ENCODE measurements at places on chromosomes 13 and 19. TPM values are rescaled to one million over a fixed set of nuclear protein-coding genes. Genes with fewer than 3 reads are reported as not detected.

DNA sequence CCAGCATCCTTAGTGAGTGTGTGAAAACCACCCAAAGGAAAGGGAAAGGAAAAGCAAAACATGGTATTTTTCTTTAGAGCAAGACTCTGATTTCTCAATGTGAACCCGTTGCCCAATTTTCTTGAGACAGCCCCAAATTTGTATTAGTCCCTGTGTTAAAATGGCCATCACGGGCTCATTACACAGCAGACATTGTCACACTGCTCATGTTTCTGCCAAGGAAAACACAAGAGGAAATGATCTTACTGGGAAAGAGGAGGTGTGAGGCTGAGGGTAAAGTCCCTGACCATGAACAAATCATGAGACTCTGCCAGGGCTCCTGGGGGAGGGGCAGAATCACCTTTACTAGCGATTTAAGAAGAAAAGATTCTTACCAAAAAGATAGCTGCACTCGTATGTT, 54.4 kb downstream of the FAM124A start:
- DNase-seq, result no peak

DNA sequence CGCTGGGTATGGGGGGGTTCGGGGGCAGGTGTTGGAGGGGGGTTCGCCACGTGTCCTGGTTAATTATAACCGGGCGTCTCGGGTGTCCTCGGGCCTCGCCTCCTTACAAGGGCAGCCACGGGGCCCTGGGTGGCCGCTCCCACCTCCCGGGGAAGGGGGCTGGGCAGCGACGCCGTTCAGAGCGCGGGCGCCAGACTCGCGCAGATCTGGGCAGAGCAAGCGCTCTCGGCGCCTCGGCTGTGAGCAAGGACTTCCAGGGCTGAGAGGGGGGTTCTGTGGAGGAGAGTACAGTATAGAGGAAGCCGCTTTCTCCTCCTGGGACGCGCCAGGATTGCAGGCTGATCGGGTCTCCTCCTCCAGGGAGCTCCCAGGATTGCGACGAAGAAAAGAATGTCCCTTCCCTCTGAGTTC, 1.0 kb upstream of the CKM start:
- DNase-seq, result peak; percentile 92

DNA sequence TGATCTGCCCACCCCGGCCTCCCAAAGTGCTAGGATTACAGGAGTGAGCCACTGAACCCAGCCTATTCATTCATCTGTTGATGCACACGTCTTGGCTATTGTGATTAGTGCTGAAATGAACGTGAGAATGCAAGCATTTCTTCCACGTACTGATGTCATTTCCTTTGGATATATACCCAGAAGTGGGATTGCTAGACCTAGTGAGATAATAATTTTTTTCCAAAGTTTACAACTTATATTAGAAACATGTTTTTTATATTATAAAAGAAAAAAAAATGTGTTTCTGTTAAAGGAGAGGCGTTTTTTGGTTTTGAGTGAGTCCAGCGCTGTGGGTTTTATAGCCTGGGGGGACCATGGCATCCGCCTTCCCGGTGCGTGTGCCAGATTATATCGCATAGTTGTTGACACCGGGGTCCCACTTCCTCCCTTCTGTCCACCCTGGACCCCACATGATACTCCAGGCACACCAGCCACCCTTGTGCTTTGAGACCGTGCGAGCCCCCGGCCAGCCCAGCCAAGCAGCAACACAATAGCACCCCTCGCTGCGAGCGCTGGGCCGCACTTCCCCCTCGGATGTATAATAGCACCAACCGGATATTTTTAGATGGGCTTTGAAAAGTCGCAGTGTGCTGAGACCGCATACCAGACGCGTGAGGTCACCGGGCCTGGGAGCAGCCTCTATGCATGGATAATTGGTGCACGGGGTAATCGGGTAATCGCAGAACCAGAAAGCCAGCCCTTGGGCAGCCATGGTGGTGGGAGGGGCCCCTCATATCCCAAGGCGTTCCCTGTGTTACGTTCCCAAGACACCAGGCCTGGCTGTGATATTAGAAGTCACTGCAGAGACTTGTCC, 59.6 kb downstream of the MYO9B start:
- peak; percentile 97 for DNase-seq

- peak; percentile 72 for DNase-seq
Measured at GRCh38 chr19:51784922-51785690, 9.9 kb upstream of the FPR3 start.

DNA sequence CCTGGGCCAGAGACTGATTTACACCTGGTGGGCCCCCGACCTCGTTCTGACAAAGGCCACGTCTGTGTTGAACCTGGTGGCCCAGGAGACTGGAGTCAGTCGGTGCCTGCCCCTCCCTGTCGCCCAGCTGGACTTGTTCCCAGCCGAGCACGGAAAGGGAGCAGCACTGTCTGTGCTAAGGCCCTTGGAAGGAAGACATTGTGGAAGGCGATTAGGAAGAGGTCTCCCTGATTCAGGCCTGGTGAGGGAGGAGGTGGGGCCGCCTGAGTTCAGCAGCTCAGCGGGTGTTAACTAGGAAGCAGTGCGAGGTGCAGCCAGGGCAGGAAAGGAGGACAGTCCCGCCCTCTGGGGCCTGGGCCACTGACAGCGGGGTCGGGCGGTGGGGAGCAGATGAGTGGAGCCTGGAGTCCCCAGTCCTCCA, 64.7 kb downstream of the GPR12 start:
- DNase-seq, result peak; percentile 53

- no peak for DNase-seq
Measured at GRCh38 chr19:4023600-4024398, 16.3 kb downstream of the PIAS4 start.

- peak; percentile 90 for DNase-seq
Measured at GRCh38 chr19:16371540-16371986, 46.9 kb downstream of the KLF2 start.

DNA sequence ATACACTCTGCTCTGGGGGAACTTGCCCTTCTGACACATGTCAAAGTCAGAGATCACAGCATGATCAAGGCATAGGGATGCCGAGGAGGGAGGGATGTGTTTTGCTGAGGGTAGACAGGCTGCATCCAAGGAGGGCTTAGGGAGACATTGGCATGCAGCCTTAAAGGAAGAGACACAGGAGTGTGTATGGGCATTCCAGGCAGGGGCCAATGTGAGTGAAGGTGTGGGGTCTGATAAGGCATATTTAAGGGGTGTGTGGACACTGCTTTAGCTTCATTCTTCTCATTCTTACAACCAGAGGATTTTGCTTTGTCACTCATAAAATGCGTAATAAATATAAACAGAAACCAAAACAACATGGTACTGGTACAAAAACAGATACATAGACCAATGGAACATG, 193.4 kb downstream of the RGCC start:
- no peak for DNase-seq

DNA sequence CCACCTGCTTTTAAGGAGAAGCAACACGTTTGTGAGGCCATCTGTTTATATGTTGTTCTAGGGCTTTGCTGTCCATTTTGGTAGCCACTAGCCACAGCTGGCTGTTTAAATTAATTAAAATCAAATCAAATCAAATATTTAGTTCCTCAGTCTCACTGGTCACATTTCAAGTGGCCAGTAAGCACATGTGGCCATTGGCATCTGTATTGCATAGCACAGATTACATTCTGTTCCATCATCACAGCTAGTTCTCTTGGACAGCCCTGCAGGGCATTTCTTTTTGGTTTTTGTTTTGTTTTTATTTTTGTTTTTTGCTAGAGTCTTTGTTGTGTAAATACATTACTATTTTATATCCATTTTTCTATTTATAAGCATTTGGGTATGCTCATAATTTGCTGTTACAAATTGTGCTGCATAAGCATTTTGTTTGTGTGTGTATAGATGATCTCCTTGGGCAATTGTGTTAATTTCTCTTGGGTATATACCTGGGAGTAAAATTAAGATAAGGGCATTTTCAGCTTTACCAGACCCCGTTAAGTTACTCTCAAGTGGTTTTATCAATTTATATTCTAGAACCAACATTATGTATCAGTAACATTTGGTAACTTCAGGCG, 31.3 kb downstream of the SAE1 start:
- DNase-seq, result no peak

- DNase-seq, result peak; percentile 91
Measured at GRCh38 chr19:12913011-12913561, 6.0 kb downstream of the SYCE2 start.

GRCh38 chr13:85755123-85755522, 44.1 kb downstream of the SLITRK6 start:
- DNase-seq, result no peak

GRCh38 chr13:95181586-95181985, 119.7 kb downstream of the ABCC4 start:
- DNase-seq, result no peak

DNA sequence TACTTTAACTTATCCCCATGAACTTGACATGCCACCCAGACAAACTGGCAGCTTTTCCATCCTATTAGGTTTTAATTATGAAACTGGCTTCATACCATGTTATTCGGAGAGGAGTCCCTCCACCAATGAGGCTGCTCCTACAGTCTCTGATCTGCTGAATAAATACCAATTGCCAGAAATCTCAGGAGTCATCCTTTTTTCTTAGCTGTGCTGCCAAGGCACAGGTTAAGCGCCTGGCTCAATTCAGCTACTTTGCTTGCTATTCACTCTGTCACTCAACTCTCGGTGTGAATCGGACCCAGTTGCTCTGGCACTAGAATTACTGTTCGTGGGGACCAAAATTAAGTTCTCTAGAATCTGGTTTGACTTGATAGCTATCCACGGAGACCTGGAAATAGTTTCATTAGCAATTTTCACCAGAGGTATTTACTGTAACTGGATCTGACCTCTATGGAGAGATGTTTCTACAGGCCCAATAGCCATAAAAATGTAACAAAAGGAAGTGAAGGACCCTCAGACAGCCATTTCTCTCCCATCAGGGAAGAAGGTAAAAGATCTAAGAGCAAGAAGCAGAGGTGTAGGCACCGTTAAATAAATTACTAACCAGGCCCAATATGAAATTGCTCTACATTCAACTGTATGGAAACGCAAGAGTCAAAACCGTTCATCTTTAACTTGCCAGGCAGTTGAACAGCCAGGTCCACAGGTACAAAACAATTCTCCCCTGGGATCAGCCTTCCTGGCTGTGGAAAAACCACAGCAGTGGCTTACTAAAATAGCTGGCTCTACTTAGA, 5.4 kb downstream of the ZC3H4 start:
- no peak for DNase-seq

DNA sequence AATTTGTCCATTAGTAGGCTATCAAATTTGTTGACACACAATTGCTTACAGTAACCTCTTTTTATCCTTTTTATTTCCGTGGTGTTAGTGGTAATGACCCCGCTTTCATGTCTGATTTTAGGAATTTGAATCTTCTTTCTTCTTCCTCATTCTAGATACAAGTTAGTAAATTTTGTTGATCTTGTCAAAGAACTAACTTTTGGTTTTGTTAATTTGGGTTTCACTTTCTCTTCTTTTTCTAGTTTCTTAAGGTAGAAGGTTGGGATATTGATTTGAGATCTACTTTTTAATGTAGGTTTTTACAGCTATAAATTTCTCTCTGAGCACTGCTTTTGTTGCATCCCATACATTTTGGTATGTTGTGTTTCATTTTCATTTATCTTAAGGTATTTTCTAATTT, 53.3 kb upstream of the SLC7A1 start:
- no peak for DNase-seq

- no peak for DNase-seq
Measured at GRCh38 chr13:75512253-75512652, 25.4 kb downstream of the COMMD6 start.

GRCh38 chr13:83819156-83819555, 63.1 kb downstream of the SLITRK1 start:
- no peak for DNase-seq

GRCh38 chr13:109271555-109272541, 514.5 kb downstream of the IRS2 start:
- DNase-seq, result no peak

DNA sequence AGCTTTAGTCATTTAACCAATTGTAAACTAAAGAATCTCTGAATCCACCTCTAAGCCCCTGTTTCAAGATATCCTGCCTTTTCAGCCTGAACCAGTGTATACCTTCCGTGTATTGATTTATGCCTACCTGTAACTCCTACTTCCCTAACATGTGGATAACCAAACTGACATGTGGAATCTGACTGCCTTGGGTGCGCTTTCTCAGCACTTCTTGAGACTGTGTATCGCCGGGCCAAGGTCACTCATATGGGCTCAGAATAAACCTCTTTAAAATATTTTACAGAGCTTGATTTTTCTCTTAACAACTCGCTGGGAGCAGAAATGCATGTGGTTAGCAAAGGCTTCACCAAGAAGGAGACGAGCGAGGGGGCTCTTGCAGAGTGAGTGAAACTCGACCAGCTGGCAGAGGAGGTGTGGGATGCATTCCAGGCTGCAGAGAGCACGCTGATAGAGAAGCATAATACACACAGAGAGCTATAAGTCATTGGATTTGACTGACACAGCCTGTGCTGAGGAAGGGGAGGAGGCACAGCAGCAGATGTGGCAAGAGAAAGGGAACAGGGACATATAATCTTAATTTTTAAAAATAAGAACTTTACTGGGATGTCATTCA, 268.2 kb upstream of the MAB21L1 start:
- no peak for DNase-seq

GRCh38 chr13:45825387-45825650, 26.2 kb downstream of the SIAH3 start:
- DNase-seq, result no peak

GRCh38 chr13:114087430-114087829, 45.0 kb downstream of the RASA3 start:
- DNase-seq, result no peak

DNA sequence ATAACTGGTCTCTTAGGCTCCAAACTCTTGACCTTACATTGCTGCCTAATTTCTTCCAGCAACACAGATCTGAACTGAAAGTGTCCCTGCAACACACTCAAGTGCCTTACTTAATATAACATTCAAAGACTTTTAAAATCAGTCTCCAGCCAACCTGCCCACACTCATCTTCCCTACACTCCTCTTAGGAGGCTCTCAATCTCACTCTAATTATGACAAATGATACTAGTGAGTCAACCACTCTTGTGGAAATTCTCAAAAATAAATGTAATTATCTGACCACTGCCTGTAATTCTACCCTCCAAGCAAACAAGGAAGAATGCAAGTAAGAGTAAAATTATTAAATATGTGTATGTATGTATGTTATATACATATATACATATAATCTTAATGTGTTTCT, 348.1 kb upstream of the MIR17HG start:
- no peak for DNase-seq

Gene PLIN4
- total RNA-seq, result 102 TPM

Gene ZSCAN4
- total RNA-seq, result 0.23 TPM

Gene GDF15
- 0.50 TPM for total RNA-seq

Gene ZNF93
- total RNA-seq, result 1.7 TPM

Gene ANGPTL8
- total RNA-seq, result not detected

Gene FAAP24
- not detected for total RNA-seq

Gene ATP8A2
- total RNA-seq, result 0.14 TPM

Gene ACER1
- total RNA-seq, result not detected

Gene OSCAR
- total RNA-seq, result 1.2 TPM

Gene TMEM238
- total RNA-seq, result 0.65 TPM

Gene FPR3
- 4.2 TPM for total RNA-seq

Gene NCCRP1
- total RNA-seq, result not detected

Gene ZNF791
- 19.8 TPM for total RNA-seq

All from right cardiac atrium (tissue), 5 donors.